ENCODE measurements at places on chromosomes 2 and 18.

DNA sequence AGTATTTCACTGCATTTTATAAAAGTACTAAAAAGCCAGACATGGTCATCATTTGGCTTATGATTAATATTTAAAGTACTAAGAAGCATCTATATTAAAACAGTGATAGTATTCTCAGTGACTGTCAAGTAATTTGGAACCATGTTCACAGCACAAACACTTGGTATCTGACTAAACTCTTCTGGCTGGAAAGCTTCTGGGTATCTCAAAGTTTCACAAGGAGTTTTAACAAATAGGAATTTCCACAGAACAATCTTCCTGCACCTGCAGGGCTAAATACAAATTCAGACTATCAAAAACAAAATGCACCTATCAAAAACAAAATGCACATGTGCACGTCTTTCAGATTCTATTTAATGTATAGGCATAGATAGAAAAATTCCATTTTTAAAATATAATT, 158.8 kb downstream of the L3MBTL4 start:
- no peak for DNase-seq

- DNase-seq: no peak
These were observed 138.9 kb upstream of the HAAO start for GRCh38 chr2:42931146-42931817.

DNA sequence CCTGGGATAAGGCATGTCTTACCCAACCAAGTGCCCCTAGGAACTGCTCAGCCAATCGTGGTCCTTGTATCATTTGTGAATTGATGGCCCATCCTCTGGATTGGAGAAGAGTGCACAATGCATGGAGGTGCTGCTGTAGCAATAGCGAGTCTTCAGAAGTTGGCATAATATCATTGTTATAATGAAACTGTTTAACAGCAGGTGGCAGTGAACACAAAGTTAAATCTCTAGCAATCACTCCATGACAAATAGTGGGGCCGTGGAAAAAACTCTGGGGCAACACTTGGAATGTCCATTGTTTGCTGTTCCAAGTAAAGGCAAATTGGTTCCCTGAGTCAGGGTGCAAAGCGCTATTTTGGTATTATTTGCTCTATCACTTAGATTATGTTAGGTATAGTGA, 11.4 kb downstream of the REG1A start:
- DNase-seq: no peak

DNA sequence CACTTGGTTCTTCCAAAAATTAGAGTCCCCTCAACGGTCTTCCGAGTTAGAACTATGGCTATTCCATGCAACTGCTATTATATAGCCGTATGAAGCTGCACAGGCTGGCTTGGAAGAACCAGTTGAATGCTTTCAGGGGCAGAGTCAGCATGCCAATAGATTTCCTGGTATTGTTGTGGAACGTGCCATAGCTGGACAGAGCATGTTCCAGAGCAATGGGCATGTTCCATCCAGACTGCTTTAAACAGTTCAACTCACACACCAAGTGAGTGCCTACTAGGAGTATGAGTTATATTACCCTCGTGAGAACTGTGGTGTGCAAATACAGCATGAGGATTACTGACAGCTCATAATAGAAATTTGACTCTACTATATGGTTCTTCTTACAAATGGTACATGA, 682.0 kb downstream of the SATB2 start:
- no peak for DNase-seq

- no peak for DNase-seq
These were observed 110.8 kb downstream of the BCL11A start for GRCh38 chr2:60442608-60443007.

- DNase-seq: no peak
These were observed 22.0 kb downstream of the IL1RL2 start for GRCh38 chr2:102208774-102209173.

DNA sequence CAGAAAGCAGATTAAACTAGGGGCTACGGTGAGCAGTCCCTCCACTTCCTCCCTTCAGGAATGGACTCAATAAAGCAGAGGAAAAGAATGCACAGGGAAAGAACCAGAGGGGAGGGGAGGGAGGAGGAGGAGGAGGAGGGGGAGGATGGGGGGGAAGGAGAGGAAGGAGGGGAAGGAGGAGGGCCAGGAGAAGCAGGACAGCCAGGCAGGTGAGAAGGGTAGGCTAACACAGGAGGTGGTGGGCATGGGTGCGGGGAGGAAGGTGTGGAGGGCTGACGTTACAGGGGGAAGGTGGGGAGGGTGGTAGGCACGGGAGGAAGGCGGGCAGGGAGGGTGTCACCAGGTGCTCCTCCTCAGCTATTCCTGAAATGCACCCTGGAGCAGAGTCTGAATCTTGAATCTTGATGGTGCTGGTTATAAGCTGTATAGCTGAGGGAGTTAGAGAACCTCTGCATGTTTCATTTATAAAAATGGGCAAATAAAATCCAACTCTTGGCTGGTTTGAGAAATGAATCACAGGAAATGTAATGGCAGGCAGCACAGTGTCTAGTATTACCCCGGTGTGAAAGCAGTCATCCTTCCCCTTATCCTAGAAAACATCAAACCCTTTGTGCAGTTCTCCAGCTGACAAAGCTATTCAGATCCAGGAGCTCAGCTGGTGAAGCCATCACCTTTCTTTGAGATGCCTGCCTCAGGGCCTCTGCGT, 3.4 kb downstream of the TMEM18 start:
- no peak for DNase-seq

GRCh38 chr2:199738727-199739412, 112.1 kb downstream of the FTCDNL1 start:
- DNase-seq: no peak

DNA sequence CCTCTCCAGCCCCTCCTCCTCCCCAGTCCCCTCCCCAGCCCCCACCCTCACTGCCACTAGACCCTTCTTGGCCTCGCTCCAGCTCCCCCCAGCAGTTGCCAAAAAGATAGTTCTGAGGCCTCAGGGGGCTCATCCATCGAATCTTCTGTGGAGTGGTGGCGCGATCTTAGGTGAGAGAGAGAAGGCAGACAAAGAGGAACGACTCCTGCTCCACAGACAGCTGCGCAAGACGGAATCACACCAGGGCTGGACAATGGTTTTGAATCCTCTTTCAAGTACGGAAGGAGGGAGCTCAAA, 68.1 kb downstream of the LAMA3 start:
- peak; percentile 5 for DNase-seq

DNA sequence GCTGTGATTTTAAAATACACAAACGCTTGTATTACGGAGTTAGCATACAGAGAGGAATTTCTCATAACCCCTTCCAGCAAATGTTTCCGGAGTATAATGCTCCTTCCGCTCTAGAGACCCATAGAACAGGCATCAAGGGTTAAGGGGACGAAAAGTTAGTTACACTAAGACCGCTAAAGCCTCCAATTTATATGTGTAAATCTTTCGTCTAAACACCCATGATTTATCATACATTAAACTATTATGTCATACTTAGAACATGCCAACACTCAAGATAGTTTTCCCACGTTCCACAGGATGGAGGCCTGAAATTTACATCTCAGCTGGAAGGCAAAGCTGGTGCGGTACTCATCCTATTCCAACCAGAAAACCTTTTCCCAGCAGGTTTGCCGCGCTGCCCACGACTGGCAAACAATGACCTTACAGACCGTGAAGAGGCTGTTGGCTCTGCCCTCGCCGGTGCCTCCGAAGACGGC, 650 bp downstream of the ORMDL1 start:
- DNase-seq: no peak

- no peak for DNase-seq
These were observed 6.6 kb downstream of the GALNT5 start for GRCh38 chr2:157264099-157264498.

GRCh38 chr18:44723411-44723810, 42.7 kb downstream of the SETBP1 start:
- no peak for DNase-seq

DNA sequence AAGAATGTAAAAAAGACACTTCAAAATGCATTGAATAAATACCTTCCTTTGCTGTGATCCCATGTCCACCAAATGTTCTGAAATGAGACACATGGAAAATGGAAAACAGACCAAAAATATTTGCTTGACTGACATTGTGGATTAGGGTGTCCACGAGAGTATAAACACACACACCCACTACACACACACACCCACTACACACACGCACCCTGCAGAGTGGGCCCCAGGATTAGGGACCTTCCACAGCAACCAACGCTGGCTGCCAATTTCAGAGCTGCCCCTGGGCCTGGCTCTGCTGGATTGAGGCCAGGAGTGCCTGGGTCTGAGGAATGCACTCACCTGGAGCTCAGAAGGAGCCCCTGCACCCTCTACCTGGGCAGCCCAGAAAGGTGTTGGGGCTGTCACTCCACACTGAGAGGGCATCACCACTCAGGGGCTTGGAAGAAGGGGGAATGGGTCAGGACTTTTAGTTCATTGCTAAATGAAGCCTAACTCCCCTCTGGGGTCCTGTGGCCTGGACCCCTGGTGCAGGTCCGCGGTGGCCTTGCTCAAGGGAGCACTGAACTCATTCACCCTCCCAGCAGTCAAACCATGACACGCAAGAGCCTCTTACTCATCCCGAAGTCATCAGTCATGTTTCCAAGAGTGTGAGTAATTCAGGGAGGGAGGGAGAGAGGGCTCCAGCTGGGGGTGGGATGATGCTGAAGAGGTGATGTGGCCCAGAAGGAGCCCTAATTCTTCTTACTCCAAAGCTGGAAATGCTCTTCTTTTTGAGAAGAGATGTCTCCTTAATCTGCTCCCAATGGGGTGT, 50.2 kb upstream of the PLB1 start:
- no peak for DNase-seq

DNA sequence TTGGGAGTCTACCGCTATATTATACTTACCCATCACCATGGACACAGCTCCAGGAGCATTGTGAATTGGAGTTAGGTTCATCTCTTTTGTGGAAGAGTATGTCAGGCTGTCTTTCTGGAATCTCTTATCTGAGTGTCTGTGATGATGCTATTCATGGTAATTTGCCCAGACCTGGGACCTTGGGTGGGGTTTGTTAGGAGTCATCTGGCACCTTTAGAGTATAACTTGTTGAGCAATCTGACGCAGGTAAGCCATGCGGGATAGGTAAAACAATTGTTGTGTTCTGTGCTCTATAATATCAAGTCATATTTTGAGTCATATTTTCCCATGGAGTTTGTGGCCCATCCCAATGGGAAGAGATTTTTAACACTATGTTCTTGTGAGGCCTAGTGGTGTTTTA, 49.7 kb upstream of the MAPRE2 start:
- no peak for DNase-seq

GRCh38 chr2:158665536-158666302, 129.4 kb upstream of the DAPL1 start:
- DNase-seq: peak; percentile 14

DNA sequence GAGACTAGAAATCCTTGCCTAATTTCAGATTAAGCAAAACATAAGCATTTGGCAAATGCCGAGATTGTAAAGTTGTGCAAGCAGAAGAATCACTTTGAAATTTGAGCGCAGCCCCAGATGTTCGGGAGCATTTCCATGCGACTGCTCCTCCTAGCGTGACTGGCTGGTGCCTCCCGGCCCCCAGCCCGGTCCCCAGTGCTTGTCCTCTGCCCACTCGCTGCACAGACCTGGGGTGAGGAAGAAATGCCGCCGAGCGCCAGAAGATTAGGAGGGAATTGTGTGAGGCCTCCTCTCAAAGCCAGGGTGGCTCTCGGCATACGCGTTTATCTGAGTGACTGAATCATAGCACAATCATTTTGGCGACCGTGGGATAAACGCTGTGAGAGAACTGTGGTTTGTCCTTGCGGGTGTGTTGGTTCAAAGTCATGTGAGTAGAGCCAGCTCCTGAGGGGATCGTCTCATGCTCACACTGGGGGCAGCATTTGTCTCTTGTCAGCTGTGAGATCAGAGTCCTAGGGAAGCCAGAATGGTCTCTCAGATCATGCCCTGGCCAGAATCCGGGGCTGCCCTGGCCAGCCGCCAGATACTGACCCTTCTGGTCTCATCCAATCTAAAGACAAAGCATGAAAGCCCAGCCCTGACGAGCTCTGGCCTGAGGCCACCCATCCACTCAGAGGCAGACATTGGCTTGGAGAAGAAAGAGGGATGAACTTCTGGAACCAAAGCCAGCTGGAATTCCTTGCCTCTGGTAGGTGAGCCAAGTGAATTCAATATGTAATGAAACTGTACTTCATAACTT, 189.3 kb downstream of the SH3RF3 start:
- no peak for DNase-seq

- DNase-seq: no peak
These were observed 76.3 kb upstream of the GLS start for GRCh38 chr2:190804182-190804795.

GRCh38 chr2:160670618-160671017, 177.0 kb upstream of the RBMS1 start:
- DNase-seq: no peak

GRCh38 chr2:129806317-129806716, 173.1 kb upstream of the RAB6C start:
- DNase-seq: no peak

DNA sequence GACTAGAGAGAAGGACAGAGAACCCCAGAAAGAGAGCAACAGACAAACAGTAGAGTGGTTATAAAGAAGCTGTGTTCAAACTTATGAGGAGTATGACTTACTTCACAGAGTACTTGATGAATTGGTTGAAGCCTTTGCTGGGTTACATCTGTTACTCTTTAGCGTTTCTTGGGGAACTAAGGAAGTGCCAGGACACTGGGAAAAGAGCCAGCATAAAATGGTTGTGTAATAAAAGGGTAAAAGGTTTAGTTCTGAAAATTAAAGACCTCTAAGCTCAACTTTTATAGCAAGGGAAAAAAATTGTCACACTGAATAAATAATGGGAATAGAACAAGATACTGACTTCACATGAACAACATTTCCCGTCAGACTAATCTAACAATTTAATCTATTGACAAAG, 17.0 kb upstream of the STAT4 start:
- DNase-seq: no peak

DNA sequence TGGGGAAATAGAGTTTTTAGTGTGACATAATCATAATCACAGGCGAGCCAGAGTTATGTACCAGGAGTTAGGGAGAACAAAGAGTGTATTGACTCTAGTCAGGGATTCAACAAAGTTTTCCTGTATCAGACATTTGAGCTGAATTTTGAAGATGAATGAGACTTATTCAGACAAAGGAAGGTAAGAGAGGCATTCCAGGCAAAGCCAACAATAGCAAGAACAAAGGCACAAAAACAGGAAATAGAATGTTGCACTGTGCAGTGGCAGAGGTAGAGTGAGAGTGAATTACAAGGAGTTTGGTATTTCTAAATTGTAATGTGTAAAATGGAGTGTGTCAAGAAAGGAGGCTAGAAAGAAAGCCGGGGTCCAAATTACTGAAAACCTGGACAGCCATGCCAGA, 156.2 kb downstream of the CCDC148 start:
- DNase-seq: no peak

GRCh38 chr2:182445391-182445965, 18.6 kb upstream of the PDE1A start:
- no peak for DNase-seq

GRCh38 chr2:5803547-5803946, 111.4 kb downstream of the SOX11 start:
- DNase-seq: no peak

GRCh38 chr2:71463342-71463654, 9.9 kb downstream of the DYSF start:
- DNase-seq: no peak

- DNase-seq: no peak
These were observed 77.5 kb downstream of the EPHA4 start for GRCh38 chr2:221494556-221494955.

GRCh38 chr2:236964291-236964690, 121.4 kb upstream of the COPS8 start:
- no peak for DNase-seq

GRCh38 chr2:168180914-168181313, 66.5 kb downstream of the STK39 start:
- DNase-seq: no peak
